ENCODE measurements at places on chromosomes 13 and 19.

GRCh38 chr13:102277286-102277685, 124.6 kb downstream of the FGF14 start:
- DNase-seq, result no peak

DNA sequence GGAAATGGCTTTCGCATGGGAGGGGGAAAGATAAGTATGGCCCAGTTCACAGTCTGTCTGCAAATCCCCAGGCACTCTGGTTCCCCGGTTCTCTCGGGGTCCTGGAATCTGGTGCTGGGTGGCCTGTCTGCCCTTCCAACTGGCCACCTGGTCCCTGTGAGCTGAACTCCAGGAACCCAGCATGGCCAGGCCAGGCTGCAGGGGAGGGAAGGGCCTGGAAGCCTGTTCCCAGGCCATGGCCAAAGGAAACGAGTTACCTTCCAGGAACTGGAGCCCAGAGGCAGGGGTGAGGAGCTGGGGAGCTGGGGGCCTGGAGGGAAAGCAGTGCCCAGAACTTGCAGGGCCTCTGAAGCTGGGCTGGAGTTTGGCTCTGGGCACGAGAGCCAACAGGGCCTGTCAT, 19.1 kb upstream of the PNMA8C start:
- no peak for DNase-seq

DNA sequence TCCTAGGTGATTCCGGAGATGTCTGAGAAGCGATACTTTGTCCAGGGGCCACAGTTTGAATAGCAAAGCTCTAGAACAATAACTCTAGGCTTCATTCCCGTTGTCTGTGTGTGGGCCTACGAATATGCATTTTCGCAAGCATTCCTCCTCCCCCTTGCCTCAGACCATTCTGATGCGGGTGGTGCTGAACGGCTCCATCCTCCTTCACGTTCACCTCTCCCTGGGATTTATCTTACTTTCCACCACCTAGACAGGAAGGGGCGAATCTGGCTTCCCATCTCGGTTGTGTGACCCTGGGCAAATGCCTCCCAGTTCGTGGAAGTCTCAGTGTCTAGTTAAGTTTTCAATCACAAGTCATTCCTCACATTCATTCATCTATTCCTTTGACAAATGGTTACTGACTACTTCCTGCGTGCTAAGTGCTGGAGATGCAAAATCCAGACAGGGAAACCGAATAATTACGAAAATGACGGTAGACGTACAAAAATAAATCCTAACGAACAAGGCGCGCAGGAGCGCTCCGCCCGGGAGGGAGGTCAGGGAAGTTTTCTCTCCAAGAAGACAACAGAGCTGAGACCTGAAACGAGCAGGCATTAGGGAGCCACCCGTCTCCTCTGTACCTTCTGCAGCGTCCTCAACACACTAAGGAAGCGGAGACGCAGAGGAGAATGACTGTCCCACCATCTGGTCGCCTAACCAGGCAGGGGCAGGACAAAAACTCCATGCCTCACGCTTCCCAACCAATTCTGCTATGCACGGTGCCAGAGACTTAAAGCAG, 1.3 kb upstream of the CNOT3 start:
- no peak for DNase-seq

- no peak for DNase-seq
Measured at GRCh38 chr13:98207416-98207815, 30.3 kb upstream of the RNF113B start.

GRCh38 chr19:35903550-35904179, 1.3 kb downstream of the HCST start:
- peak; percentile 82 for DNase-seq

GRCh38 chr19:46634045-46634655, 1.9 kb downstream of the GNG8 start:
- DNase-seq, result peak; percentile 92

- no peak for DNase-seq
Measured at GRCh38 chr19:6272411-6272791, 7.4 kb downstream of the MLLT1 start.
